ENCODE measurements at places on chromosomes 5 and 9. TPM values are rescaled to one million over a fixed set of nuclear protein-coding genes. Genes with fewer than 3 reads are reported as not detected.

Gene ITK
- 1.5 TPM for total RNA-seq

DNA sequence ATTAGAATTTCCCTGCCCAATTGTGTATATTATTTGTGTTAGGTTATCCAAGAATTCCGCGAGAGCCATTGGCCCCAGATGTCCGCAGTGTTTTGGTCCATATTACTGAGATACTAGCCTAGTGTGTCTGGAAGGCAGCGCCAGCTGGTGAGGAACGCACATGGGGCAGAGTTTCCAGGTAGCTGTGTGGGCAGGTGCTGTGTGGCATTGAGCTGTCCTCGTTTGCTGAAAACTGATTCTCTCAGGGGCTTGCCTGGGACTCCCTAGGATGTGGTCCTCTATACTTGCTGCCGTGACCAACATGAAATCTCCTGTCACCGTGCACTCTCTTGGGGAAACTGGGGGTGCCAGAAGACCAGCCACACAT lies 288.7 kb downstream of the FANCC start:
- H3K36me3 ChIP-seq, result peaks cover 25% of the 10 kb centered on the region
- H3K27ac ChIP-seq, result peak overlapping the region; percentile 84
- H3K27me3 ChIP-seq, result no peaks in the 10 kb centered on the region

- peaks cover 12% of the 10 kb centered on the region for H3K4me1 ChIP-seq
- H3K36me3 ChIP-seq, result peaks cover 12% of the 10 kb centered on the region
- peak; percentile 78 for DNase-seq
Measured at GRCh38 chr9:33446946-33447798, at the start of gene AQP3. Gene AQP3, minus strand, starts transcription at chr9:33447593. Its CDS starts 63 bp downstream, at chr9:33447530.

GRCh38 chr5:171315386-171315891 lies 6.4 kb downstream of the TLX3 start:
- DNase-seq, result no peak
- H3K36me3 ChIP-seq, result no peaks in the 10 kb centered on the region
- no peak overlapping the region for H3K4me3 ChIP-seq
- H3K4me1 ChIP-seq, result peaks cover 56% of the 10 kb centered on the region
- H3K27me3 ChIP-seq, result peaks cover 5% of the 10 kb centered on the region
- no peak overlapping the region for H3K27ac ChIP-seq
